ENCODE measurements at places on chromosomes 16 and 17.
A peak's percentile ranks its signal among the peaks of the same experiment; 100 is the strongest.

- DNase-seq = peak; percentile 48
These were observed 17.6 kb downstream of the TRPV3 start for GRCh38 chr17:3539881-3540540.

GRCh38 chr17:44765965-44766364, 7.2 kb downstream of the ADAM11 start:
- DNase-seq = no peak

- DNase-seq = no peak
These were observed 99.4 kb downstream of the KCNJ12 start for GRCh38 chr17:21475571-21475970.

- no peak for DNase-seq
These were observed 10.6 kb downstream of the ADCY7 start for GRCh38 chr16:50276801-50277555.

GRCh38 chr16:69932228-69932627, 18.9 kb upstream of the CLEC18A start:
- no peak for DNase-seq

- no peak for DNase-seq
These were observed 55.5 kb upstream of the IL34 start for GRCh38 chr16:70590722-70591415.

GRCh38 chr17:65515959-65516948, 45.2 kb downstream of the AXIN2 start:
- DNase-seq = peak; percentile 75

DNA sequence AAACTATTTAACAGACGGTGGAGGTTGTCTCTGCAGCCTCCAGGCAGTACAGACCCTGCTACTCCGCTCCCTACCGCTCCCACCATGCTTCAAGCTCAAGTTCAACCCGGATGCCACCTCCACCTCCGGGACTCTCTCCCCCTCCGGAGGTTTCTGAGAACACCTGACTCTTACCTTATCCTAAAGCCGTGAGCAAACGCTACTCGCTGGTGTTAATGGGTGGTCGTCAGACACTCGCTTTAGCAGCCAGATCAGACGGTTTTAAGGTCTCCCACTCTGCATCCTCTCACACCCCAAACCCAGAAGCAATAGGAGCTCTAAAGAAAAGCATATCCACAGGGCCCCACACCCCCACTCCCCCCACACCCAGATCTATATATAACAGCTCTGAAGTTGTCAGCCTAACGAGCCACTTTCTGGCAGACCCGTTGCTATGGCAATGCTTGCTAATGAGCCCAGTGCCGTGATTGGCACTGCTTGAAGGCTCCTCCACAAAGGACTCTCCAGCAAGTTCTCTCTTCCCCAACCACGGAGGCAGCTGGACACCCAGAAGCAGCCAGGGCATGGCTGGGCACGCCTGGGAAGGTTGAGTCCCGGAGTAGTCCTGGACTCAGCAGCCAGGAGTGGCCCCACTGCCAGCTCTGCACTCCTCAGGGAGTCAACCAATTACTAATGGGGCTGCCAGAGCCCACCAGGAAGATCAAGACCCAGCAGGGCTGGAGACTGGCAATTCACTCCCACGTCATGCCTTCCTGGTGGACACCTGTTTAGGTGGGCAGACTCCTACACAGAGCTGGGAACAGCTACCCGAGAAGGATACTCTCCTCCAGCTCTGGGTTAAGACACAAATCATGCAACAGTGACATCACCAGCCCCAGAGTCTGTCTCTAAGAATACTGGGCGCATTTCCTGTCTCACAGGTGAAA, 121.2 kb upstream of the RCVRN start:
- no peak for DNase-seq

DNA sequence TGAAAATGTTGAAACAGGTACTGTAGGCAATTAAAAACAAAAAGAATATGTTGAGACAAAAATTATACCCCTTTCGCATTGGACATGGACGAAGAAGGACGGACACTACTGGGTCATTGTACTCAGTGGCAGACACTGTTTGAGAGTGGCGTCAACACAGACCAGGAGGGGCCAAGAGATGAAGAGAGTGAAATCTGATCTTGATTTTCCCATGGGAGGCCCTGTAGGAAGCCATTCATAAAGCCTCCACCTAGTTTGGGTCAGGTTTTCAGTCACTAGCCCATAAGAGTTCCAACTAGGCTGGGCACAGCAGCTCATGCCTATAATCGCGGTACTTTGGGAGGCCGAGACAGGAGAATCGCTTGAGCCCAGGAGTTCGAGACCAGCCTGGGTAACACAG, 23.6 kb upstream of the SMURF2 start:
- no peak for DNase-seq

DNA sequence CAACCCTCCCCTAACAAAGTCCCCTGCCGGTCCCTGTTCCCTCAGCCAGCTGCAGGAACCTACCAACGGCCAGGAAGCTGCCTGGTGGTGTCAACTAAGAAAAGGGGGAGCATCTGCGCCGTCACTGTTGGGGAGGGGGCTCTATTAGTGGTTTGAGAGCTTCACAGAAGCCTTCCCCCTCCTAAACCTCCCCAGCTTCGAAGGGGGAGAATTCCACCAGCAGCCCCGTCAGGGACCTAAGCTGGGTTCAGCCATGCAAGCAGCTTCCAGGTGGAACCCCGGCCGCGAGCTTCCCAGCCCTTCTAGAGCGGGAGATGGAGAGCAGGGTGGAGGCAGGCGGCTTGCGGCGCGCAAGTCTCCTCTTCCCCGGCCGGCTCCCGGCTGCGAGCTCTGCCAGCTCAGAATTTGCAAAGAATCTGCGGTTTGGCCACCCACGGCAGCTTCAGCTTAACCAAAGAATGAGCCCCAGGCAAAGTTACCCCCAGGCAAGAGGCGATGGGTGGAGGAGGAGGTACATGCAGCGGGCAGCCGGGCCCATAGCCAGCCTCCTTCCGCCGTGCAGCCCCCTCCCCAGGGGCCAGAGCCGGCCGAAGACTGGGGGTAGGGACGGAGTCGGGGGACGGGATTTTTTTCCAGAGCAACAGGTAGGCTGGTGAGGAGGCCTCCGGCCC, 33.7 kb downstream of the DDX19A start:
- DNase-seq = peak; percentile 94

DNA sequence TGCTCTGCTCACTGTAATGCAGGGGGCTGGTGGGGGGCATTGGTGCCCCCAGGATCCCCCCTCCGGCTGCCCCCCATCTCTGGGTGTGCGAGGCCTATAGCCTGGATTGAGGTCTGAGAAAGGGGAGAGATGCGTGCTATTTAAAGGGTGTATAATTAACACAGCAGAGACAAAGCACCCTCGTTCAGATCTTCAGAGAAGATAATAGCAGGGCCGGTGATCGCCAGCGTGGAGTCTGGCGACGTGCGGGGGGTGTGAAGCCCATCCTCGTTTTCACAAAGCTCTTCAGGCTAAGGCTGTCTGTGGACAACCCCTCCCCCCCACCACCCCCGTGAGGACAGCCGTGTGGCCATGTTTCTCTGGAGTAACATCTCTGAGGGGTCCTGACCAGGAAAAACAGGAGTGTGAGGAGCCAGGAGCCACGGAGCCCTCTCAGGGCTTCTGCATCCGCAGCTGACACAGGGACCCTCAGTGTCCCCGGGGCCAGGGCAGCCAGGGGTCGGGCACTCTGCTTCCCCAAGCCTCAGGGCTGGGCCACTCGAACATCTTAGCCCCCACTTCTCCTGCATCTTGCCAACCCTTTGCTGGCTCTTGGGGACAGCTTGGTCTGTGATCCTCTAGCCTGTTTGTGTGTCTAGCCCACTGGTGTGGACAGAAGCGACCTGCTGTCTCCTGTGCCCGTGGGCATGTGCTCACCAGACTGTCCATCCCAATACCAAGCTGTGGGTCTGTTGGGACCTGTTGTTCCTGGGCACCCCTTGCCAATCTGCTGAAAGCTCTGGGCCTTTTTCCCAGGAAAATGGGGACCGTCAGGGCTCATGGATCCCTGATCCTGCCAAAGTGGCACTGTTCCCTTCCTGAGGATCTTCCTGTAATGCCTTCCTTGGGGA, 58.9 kb downstream of the BAIAP2 start:
- no peak for DNase-seq

- no peak for DNase-seq
These were observed 24.8 kb upstream of the RCVRN start for GRCh38 chr17:9929871-9930270.

DNA sequence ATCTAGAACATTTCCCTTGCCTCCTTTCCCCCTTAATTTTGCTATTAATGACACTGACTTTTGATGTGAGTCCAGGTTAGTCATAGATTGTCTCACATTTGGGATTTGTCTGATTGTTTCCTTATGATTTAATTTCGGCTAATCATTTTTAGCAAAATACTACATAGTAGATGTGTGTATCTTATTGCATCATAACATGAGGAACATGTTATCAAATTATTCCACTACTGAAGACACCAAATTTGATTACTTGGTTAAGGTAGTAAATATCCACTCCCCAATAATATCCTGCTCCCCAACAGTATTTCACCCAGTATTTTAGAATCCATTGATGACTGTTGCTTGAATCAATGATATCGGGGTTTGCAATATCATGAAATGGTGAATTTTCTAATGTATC, 2.7 kb downstream of the POLG2 start:
- DNase-seq = no peak

GRCh38 chr16:50844840-50845239, 103.0 kb downstream of the CYLD start:
- DNase-seq = no peak

DNA sequence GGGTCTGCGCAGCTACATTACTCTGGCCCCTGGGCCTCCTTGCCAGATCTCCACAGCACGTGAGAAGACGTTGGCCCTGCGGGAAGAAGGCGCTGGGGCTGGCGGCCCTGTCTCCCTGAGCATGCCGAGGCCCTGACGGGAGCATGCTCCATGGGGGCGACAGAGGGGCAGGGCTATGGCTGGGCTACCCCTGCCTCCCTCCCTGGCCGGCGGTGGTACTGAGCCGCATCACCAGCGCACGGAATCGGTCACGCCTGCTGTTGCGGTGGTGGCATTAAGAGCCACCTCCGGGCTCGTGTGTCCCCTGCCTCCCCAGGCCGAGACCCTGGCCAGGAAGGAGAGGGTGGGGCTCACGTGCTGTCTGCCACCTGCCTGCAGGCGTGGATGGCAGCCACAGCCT, 28.1 kb downstream of the MAPK8IP3 start:
- DNase-seq = no peak

GRCh38 chr16:28898266-28898665, 20.0 kb downstream of the ATP2A1 start:
- DNase-seq = no peak

DNA sequence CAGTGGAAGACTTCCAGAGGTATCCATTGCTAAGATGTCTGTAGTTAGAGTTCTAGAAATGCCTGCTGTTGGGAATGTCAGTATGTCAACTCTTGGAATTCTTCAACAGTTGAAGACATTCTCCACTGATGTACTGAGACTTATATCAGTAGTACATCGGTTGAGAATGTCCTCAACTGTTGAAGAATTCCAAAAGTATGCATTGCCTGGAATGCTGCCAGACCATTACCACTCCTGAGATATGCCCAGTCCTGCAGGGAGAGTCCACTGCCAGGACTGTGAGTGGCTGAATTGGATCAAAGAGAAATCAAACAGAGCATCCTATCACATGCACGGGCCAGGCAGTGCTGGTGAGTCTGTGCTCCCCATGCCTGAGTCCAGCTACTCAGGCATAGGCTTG, 42.0 kb downstream of the IL21R start:
- no peak for DNase-seq

- no peak for DNase-seq
These were observed 9.0 kb upstream of the NKD1 start for GRCh38 chr16:50539053-50539695.

GRCh38 chr16:78377312-78377711, 277.9 kb downstream of the WWOX start:
- no peak for DNase-seq

GRCh38 chr17:50328363-50329325, 17.3 kb upstream of the XYLT2 start:
- no peak for DNase-seq

GRCh38 chr17:10021272-10021984, 116.4 kb upstream of the RCVRN start:
- DNase-seq = no peak

- no peak for DNase-seq
These were observed 75.0 kb downstream of the SPAG9 start for GRCh38 chr17:51045621-51046020.

DNA sequence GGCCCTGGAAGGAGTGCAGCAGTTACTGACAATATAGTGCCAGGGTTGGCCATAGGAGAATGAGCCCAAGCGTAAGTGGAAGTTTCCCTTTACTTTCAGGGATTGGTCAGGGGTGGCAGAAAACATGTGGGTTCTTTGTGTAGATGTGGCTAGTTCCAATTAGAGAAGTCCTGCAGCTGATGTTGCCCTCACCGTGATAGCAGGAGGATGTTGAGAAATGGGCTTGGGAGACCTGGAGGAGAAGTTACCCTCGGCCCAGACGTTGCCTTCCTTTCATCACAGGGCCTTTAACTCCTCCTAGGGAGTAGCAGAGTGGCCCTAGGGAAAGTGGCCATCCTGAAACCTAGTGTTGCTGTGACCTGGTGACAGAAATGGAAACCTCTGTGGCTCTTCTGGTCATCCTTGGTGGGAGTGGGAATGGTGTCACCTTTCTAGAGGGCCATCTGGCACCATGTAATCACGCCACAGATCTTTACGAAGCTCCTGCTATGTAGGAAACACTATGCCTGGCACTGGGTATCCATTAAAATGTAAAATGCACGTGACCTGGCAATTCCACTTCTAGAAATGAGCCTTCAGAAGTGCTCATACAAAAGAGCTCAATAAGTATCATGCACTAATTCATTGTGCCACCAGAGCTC, 6.7 kb downstream of the TMEM92 start:
- DNase-seq = no peak

GRCh38 chr16:57941016-57941664, 29.8 kb downstream of the CNGB1 start:
- DNase-seq = no peak

DNA sequence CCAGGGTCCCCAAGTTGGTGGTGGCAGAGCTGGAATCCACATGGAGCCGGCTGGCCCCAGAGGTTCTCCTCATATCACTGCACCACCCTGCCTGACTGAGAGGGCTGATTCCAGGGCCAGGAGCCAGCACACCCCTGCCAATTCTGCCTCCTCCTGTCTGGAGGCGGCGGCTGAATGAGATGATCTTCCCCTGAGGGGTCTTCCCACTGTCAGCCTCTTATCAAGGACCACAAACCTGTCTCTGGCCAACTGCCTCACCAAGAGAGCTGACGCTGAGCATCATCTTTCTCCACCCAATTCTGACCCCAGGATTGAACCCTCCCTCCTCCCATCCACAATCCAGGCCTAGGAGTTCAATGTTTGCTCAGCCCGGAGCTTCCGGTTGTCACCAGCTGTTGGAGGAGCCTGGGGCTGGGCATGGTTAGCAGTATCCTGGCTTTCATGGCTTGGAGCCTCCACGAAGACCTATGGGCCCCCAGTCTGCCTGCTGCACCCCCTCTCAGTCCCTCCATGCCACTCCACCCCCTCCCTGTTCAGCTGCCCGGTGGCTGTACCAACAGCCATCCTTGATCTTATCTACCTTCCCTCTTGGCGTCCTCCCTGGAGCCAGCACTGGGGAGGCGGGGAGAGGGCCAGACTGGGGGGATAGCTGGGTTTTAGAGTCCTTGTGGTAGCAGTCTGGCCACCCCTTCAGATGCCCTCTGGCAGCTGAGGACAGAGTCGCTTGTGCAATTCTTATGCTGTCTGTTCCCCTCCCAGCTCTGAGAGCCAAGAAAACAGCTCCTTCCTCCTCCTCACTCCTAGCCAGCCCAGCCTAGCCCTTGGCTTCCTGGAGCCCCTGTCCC, 25.6 kb downstream of the ABCC3 start:
- DNase-seq = no peak

Data from ELF-1 (cell line).